ENCODE measurements at places on chromosomes 2 and 18.

GRCh38 chr2:160010361-160011145, 51.9 kb downstream of the PLA2R1 start:
- no peak for DNase-seq

DNA sequence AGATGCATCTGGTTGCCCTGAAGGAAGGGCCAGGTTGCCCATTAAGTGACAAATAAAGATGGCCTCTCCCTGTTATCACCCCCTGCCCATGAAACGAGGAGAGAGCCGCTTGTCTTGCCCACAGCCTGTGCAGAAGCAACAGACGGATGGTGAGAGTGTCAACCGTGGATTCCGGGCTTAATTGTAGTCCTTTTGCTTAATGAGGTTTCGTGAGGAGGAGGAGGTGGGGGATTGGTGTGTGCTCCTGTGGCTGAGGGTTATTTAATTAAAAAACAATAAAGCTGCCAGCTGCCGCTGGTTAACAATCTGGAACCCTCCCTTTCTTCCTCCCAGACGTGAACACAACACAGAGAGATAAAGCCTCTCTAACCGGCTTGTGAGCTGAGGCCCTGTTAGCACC, 188.0 kb upstream of the PARD3B start:
- no peak for DNase-seq

DNA sequence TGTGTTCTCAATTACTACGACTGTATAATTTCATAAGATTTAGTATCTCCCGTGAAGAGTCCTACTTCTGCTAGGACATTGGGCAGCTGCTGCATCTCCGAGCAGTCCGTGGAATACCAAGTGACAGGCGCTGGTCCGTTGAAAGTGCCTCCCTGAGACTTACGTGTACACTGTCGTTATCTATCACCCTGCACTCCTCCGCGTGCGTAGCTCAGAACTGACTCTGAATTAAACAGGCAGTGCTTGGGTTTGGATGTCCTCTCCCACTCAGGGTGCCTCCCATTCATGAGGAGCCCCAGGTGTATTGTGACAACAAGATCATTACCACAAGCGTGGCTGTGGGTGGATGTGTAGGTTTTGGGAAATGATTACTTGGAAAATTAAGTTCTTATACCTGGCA, 148.4 kb downstream of the SH3RF3 start:
- DNase-seq: no peak

GRCh38 chr2:6644261-6644660, 221.4 kb downstream of the CMPK2 start:
- DNase-seq: no peak

DNA sequence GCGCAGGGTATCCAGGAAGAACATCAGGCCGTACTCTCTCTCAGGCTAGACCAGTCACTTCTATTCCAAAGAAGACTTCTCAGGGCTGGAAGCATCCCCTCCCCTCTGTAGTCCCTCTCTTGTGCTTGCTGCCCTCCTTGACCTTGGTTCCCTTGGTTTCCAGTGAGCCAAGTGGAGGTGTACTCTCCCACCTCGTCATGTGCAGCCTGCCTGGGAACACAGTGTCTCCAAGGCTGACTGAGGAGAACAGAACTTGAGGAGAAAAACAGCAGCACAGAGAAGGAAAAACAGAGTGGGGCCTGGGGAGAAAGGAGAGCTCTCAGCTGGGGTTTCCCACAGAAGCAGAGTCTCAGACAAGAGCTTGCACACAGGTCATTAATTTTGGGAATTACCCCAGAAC, 52.7 kb downstream of the HAUS1 start:
- no peak for DNase-seq

GRCh38 chr18:3264362-3264761, 2.4 kb downstream of the MYL12B start:
- DNase-seq: no peak

DNA sequence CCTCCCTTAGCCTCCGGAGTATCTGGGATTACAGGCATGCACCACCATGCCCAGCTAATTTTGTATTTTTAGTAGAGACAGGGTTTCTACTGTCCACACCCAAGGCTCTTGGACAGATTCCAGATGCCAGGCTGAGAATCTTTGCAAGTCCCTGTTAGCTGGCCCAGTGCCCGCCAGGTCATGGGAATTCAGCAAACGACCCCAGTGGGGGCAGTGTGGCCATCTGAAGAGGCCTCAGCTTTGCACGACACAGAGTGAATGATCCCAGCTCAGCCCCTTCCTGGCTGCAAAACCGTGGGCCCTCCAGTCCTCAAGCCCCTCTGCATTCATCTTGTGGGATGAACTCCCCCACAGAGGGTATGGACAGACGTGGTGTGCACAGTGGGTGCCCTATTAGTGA, 179.5 kb upstream of the ID2 start:
- DNase-seq: no peak

DNA sequence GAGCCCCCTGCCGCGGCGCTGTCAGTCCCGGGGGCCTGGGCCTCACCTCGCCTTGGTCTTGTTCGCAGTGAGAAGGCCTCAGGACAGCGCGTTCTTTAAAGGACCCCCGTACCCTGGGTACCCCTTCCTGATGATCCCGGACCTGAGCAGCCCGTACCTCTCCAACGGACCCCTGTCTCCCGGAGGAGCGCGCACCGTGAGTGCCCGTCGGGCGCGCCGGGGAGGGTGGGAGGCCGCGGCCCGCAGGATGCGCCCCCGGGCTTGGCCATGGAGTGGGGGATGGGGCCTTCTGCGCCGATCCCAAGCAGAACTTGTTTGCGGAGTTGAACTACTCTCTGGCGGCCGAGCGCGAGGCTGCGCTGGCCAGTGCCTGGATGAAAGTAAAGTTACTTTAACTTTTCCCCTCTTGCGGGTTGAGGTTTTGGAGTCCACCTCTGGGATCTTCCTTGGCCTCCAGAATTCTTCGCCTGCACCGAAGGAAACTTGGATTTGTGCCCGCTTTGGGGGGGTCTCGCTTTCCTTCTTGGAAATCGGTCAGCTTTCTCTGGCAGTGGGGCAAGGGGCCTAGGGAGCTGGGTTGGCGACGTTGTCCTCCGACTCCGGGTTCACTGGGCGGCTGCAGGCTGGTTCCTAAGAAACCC, 1.2 kb downstream of the TCF7L1 start:
- no peak for DNase-seq

- no peak for DNase-seq
Observed at GRCh38 chr18:35026407-35027061, 14.7 kb upstream of the MAPRE2 start.

DNA sequence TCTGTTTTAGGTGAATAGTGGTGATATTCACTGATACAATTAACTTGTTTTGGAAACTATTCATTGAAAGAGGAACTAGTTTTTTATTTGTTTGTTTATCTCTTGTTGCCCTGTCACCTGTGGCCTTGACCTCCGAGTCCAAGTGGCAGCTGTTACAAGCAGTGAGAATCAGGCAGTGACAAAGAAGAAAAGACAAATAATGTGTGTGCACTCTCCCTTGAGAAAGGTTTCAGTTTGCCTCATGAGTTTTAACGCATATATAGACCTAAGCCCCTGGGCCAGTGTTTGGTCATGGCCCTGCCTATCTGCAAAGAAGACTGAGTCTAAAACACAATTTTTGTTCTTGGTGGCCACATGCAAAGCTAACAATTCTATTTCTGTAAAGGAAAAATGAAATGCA, 15.3 kb downstream of the KYNU start:
- no peak for DNase-seq

GRCh38 chr2:207064128-207064690, 101.5 kb downstream of the KLF7 start:
- no peak for DNase-seq

DNA sequence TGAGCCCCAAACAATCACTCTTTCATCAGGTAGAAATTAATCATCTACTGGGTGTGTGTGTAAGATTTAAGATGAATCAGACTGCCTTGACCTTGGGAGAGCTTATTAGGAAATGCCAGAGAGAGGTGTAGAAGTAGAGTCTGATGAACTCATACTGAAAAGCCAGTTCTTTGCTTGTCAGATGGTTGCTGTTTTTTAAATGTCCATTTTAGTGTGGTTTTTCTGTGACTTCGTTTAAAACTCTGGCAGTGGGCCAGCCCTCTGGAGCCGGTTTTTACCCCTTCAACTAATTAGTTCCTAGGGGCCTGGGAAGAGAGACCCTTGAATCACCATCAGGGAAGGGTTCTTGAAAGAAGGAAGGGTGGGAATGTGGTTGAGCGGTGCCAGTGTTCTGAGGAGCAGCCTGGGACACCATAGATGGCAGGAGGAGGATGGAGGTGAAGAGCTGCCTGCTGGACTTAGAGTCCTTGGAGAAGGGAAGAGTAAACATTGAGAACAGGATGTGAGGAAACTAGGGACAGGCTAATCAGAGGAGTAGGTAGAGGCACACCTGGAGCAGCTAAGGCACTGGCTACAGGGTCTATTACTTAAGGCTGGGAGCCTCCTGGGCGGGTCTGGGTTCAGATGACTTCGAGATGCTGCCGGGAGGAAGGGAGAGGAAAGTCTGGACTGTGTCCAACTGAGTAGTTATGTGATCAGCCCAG, 66.1 kb downstream of the LRRFIP1 start:
- DNase-seq: no peak

DNA sequence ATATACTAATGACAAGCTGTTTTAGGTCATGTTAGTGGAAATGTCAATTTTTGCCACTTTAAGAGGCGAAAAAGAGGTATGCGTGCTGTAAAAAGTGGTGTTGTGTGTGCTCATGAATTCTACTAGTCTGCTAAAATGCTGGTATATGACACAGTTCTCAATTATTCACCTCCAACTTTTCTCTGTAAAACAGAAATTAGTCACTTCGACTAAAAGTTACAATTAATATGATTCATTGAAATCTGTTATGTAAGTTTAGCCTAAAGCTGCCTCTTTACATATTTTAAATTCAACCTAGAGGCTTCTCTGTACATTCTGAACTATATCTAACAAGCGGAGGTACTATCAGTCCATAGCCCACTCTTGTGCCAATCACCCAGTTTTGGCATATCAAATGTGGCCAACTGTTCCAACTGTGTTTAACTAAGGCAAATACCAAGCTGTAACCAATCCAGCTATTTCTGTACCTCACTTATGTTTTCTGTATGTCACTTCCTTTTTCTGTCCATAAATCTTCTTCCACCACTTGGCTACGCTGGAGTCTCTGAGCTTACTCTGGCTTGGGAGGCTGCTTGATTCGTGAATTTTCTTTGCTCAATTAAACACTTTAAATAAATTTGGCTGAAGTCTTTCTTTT, 20.8 kb downstream of the BAZ2B start:
- DNase-seq: no peak

- DNase-seq: no peak
Observed at GRCh38 chr2:54604871-54605270, 118.6 kb upstream of the EML6 start.

DNA sequence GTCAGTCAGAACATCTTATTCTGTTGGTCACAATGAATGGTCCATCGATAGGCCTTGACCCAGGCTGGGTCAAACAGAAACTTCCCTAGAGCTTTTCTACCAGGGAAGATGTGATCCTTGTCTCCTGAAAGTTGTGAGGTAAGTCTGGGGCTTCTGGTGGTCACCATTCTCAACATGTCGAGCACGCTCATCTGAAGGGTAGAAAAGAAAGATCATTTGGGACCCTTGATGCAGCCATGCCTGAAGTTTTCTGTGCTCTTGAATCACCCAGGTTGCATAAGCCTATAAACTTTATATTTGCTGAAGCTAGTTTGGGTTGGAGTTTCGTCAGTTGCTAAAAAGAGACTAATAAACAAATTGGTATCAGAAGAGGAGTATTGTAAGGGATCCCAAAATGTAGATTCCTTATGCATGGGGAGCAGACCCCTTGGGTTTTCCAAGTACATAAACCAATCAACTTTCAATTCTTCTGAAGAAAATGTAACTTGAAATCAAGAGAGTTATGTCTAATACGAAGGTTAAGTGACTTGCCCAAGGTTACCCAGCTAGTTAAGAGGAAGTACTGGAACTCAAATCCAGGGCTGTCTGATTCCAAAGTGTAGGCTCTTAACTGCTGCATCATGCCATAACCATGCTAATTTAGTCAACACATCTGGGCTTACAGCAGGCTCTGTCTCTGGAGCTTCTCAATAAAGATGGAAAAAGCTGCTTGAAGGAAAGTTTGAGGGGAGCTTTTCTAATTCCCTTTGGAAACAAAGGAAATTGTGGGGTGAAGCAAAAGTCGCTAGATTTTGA, 23.2 kb downstream of the TMEM17 start:
- no peak for DNase-seq

DNA sequence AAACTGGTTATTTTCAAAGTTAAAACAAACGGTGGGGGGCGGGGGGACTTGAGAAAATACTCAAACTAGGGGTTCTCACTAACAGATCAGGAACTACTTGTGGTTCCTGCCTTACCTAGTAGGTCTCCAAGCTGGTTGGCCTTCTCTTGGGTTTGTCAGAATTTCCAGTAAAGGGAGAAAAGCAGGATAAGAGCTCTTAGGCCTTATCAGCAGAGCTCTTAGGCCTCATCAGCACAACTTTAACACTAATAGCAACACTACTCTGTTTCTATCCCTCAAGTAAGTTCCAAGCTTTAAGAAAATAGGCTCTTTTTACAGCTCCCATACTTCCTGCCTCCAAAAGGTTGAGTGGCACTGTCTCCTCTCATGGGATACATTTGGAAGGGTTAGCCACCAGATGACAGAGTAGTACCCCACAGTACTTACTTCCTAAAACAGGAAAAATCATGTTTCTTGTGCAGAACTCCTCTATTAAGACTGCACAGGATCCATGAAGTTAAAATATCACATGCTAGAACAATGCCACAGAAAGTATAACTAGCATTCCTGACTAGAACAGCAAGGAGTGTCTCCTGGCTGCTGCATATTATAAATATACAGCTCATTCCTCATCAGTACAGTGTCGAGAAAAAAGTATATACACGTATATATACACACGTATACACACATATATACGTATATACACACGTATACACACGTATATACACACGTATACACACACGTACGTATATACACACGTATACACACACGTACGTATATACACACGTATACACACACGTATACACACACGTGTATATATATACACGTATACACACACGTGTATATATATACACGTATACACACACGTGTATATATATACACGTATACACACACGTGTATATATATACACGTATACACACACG, 6.1 kb downstream of the FBXO11 start:
- DNase-seq: no peak

- no peak for DNase-seq
Observed at GRCh38 chr2:207792244-207792785, 22.6 kb upstream of the FZD5 start.

DNA sequence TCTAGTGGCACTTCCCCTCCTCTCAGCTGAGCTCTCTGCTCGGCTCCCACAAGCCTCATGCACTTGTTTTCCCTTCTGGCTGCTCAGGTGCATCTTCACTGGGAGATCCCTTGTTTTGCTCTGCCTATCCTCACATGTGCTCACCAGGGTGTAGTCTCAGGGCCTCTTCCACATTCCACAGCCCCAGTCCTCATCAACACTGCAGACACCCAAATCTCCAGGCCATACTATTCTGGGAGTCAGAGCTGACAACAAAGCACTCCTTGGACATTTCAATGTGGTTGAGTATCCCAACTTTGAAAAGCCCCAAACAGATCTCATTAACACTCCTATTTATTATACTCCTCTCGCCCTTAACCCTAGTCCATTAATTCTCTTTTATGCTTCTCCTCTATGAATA, 71.3 kb downstream of the CCDC93 start:
- no peak for DNase-seq

DNA sequence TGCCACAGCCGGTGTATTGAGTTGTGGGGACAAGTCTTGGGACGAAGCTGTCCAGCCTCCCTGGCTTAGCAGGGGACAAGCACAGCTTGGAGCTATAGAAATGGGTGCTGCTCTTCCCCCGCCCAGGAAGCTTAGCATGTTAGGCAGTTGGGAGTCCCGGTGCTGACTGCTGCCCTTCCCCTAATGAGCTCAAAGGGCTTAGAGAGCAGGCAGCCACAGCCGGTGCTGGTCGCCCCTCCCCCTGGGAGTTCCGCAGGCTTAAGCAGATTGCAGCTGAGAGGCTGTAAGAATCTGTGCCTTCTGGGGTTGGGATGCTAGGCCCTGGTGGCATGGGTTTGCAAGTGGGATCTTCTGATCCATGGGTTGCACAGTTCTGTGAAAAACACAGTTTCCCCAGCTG, 237.3 kb downstream of the DCDC2C start:
- DNase-seq: no peak

Measured in activated gamma-delta T cell (primary cell).